ENCODE measurements at places on chromosomes 1 and 21. TPM values are rescaled to one million over a fixed set of nuclear protein-coding genes. Genes with fewer than 3 reads are reported as not detected.

The GRIK3 gene
- total RNA-seq, result 0.05 TPM

The CD2 gene
- total RNA-seq, result not detected

The CD52 gene
- total RNA-seq, result 21.8 TPM

- no peaks in the 10 kb centered on the region for H3K36me3 ChIP-seq
- peaks cover 10% of the 10 kb centered on the region for H3K27me3 ChIP-seq
- peaks cover 9% of the 10 kb centered on the region for H3K4me1 ChIP-seq
Observed at GRCh38 chr1:21510885-21511578, 1.8 kb downstream of the ALPL start.

DNA sequence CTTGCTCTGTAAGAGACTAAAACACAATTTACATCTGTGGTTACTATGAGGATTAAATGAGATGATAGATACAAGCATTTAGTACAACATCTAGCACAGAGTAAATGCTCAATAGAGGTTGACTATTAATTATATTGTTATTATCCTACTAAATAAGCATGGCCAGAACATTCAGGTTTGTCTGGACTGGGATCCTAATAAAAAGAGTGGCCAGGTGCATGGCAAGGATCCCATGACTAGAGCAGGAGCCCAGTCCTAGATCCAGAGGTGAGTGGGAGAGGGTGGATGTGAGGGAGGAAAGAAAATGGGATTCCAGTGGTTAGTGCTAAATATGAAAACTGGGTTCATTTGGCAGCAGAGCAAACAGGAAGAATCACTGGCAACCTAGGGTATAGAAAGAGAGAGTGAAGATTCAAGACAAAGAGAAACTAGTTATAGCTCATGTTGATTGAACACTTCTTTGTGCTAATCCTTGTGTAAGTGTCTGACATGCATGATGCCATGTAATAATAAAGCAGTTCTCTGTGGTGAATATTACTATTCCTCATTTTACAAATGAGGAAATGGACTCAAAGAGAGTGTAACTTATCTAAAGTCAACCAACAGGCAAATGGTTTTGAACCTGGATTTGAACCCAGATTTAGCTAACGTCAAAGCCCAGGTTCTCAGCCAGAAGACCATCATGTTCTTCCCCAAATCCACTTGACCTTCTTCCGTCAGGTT, 71.1 kb upstream of the FGGY start:
- no peak for DNase-seq
- no peak overlapping the region for H3K4me3 ChIP-seq
- no peaks in the 10 kb centered on the region for H3K4me1 ChIP-seq
- no peaks in the 10 kb centered on the region for H3K36me3 ChIP-seq

GRCh38 chr1:195789321-195789720, 818.9 kb downstream of the KCNT2 start:
- peaks cover 2% of the 10 kb centered on the region for H3K27me3 ChIP-seq
- no peak for DNase-seq
- no peaks in the 10 kb centered on the region for H3K4me1 ChIP-seq
- no peaks in the 10 kb centered on the region for H3K36me3 ChIP-seq
- H3K27ac ChIP-seq, result no peak overlapping the region
- no peak overlapping the region for H3K4me3 ChIP-seq

GRCh38 chr1:47367651-47368050, 34.1 kb downstream of the CMPK1 start:
- peaks cover 2% of the 10 kb centered on the region for H3K4me1 ChIP-seq
- peaks cover 1% of the 10 kb centered on the region for H3K27me3 ChIP-seq
- DNase-seq, result no peak
- peaks cover 11% of the 10 kb centered on the region for H3K36me3 ChIP-seq
- no peak overlapping the region for H3K4me3 ChIP-seq

The AUNIP gene
- total RNA-seq, result 3.3 TPM

The DDR2 gene
- 0.33 TPM for total RNA-seq

- H3K27ac ChIP-seq, result no peak overlapping the region
- peaks cover 9% of the 10 kb centered on the region for H3K27me3 ChIP-seq
- H3K36me3 ChIP-seq, result no peaks in the 10 kb centered on the region
- DNase-seq, result no peak
- no peak overlapping the region for H3K4me3 ChIP-seq
Observed at GRCh38 chr1:3222042-3222692, 153.2 kb downstream of the PRDM16 start.

GRCh38 chr1:199098468-199098867, 459.6 kb downstream of the PTPRC start:
- DNase-seq, result no peak
- H3K27me3 ChIP-seq, result no peaks in the 10 kb centered on the region
- H3K36me3 ChIP-seq, result no peaks in the 10 kb centered on the region
- H3K27ac ChIP-seq, result no peak overlapping the region
- H3K4me1 ChIP-seq, result no peaks in the 10 kb centered on the region

DNA sequence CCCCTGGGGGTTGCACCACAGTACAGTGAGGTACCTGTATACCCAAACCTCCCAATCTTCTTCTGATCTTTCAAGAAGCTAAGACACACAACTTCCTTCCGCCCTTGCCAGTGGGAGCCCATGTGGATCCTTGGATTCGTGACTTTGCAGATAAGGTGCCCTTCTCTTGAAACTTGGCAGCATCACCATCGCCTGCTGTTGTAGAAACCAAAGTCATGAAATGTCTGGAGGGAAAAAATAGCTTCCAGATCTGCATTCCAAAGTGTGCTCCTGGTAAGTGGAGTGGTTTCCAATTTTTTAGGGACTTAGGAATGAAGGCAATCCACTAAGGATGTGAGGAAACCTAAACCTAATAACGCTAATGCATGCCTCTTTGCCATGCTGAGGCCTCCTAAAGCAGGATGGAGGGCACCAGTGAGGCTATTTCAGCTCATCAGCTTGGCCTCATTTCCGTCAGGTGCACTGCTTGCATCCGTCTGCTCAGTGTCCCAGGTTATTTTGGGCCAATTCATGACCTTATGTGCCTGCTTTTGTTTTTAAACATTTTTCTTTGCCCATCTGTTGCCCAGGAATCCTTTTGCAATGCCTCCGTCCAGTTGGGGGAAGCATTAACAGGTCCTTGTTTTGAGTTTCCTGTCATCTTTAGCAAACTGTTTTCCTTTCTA, 8.2 kb upstream of the EFHD2 start:
- H3K4me3 ChIP-seq, result no peak overlapping the region
- no peaks in the 10 kb centered on the region for H3K27me3 ChIP-seq
- no peaks in the 10 kb centered on the region for H3K4me1 ChIP-seq

- H3K4me3 ChIP-seq, result no peak overlapping the region
- H3K36me3 ChIP-seq, result peaks cover 11% of the 10 kb centered on the region
- DNase-seq, result peak; percentile 64
- H3K4me1 ChIP-seq, result peaks cover 59% of the 10 kb centered on the region
- peaks cover 16% of the 10 kb centered on the region for H3K27me3 ChIP-seq
Observed at GRCh38 chr1:94092210-94092613, 28.7 kb downstream of the ABCA4 start.

Measured in endothelial cell (in vitro differentiated cells).